ENCODE measurements at places on chromosomes 1 and 21.
A peak's percentile ranks its signal among the peaks of the same experiment; 100 is the strongest.

- DNase-seq, result no peak
Measured at GRCh38 chr21:35190201-35190701, 141.1 kb upstream of the RUNX1 start.

DNA sequence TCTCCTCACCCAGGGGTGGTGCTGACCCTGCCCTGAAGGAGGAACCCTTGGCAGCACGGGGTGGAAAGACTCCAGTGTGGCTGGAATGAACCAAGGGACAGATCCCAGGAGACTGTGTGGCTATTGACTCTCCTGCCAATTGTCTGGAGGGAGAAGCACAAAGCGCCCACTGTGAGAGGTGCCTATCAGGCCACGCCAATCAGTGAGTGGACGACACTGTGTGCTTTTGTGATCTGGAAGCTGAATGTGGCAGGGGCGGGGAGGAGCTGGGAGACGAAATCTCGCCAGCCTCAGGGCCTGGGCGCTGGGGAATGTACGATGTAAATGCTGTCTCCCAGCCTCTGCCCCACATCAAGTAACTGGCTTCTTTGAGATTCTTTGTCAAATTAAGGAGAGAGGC is 167.1 kb downstream of the ZBTB18 start:
- no peak for DNase-seq

- no peak for DNase-seq
Measured at GRCh38 chr1:54010415-54011117, 7.4 kb downstream of the LDLRAD1 start.

DNA sequence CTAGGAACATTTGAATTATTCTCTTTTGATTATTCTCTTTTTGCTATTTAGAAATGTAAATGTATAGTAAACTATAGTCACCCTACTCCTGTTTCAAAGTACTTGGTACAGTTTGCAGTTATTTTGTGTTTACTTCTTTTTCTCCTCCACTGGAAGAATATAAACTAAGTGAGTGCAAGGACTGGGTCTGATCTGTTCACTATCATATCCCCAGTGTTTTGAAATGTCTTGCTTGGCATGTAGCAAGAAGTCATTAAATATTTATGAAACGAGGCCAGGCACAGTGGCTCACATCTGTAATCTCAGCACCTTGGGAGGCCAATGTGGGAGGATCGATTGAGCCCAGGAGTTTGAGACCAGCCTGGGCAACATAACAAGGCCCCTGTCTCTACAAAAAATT is 35.8 kb upstream of the PODN start:
- DNase-seq, result no peak

- no peak for DNase-seq
Measured at GRCh38 chr1:225735252-225736149, 42.1 kb upstream of the SRP9 start.

- DNase-seq, result no peak
Measured at GRCh38 chr1:43583058-43583457, 52.4 kb downstream of the PTPRF start.

DNA sequence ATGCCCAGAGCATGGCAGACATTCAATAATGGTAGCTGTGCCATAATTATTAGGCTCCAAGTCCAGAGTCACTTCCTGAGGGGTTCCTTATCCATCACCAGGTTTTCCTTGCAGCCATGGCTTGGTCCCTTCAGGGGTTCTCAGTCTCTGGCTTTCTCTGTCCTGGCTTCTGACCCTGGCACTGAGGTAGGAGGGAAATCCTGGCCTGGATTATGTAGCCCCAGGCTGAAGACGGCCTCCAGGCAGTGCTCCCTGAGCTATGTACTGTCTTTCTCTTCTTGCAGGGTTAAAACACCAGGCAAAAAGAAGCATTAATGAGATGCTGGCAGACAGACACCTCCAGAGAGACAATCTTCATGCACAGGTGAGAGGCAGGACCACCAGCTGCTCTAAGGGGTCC is 9.5 kb upstream of the PADI3 start:
- DNase-seq, result peak; percentile 88

GRCh38 chr1:111172463-111172862 is 28.0 kb downstream of the DENND2D start:
- no peak for DNase-seq

- no peak for DNase-seq
Measured at GRCh38 chr1:2312160-2312514, 79.2 kb downstream of the MORN1 start.

GRCh38 chr1:209678981-209679539 is 3.8 kb downstream of the G0S2 start:
- no peak for DNase-seq

DNA sequence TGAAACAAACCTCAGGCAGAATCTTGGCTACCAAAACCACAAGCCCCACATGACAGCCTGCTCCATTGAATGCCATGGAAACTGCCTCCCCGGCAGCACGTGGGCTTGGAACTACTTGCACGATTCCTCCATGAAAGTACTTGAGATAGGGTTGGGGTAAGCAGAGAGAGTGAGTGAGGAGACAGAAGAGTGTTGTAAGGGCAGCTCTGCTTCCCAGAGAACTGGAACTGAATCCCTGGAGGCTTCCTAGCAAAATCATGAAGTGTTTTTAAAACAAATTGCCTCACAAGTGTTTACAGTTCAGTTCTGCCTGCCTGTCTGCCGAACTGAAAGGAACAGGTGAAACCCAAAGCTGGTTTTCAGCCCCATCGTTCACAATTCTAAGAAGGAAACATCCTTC is 35.3 kb upstream of the DNASE2B start:
- DNase-seq, result no peak

- DNase-seq, result no peak
Measured at GRCh38 chr1:235013512-235013911, 115.1 kb downstream of the TOMM20 start.

DNA sequence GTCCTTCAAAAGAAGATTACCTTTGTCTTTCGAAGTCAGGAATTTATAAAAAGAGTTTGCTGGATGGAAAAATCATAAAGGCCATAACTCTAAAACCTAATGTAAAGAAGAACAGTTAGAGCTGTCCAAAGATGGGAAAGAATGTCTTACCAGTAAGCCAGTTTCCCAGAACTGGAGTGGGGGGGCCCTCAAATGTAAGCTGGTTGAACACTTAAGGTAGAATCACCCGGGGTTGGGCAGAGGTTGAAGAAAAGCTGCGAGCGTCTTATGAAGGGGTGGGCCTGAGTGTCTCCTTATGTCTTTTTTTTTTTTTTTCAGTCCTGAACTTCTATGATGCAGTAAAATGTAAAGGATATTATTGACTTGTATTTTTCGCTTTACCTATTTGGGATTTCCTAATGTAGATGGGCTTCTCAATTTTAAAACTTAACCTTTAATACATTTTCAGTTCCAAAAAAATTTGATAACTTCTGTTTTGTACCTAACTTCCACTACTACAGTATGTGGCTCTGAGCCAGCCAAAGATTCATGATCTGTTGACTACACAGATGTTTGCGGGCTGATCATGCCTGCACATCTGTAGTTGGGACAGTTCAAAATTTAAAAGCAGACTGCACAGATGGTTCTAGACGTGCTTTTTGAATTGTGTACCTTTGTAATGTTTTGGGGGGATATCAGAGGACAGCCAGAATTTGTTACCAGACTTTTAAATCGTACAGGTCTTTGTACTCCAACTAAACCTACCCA is 43.6 kb downstream of the NFYC start:
- DNase-seq, result no peak

DNA sequence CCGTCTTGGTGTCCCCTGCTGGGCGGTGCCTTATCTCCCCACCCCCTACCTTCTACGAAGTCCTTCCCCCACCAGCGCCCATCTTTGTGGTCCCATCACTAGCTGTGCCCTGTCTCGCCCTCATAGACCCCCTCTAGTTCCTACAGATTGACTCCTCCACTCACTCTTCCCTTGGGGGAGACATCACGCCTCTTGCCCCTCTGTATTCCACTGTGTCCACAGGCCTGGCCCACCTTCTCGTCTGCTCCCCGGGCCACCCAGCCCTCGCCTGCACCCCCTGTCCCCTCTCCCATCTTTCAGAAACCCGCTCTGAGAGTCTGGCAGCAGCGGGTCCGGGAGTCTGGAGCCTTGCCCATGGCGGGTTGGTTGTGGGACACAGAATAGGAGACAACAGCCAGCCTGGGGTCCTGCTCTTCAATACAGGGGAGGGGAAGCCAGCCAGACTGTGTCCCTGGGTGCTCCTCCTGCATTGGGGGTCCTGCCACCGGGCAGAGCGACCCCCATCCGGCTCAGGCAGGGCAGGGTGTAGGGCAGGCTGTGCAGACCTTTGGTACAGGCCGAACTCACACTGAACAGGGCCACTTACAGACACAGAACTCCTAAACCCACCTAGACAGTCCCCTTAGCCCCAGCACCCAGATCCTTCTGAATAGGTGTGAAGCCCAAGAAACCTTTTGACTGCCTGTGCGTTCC is 1.1 kb downstream of the RNF187 start:
- DNase-seq, result no peak

GRCh38 chr1:150549496-150550221 is 451 bp downstream of the ADAMTSL4 start:
- no peak for DNase-seq

DNA sequence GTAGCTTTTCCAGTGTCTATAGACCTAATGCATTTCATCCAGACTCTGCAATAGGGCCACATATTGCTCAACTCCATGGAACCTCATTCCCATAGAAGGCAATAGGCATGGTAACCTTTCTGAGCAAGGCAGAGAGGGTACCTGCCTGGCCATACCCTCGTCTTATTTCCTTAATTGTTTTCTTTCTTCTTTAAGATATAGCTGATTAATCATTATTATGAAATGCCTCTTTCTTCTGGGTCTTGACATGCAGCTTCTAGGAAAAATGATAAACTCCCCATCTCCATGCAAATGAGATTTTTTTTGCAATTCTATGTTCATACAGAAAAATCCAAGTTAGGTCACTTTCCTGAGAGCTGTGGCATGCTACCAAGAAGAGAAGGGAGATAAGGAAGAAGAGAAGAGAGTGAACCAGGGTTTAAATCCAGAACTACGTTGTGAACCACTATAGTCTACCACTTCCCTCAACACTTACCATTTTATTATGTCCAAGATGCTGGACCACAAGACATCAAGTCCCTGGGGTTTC is 33.0 kb upstream of the IL20 start:
- DNase-seq, result no peak

- DNase-seq, result no peak
Measured at GRCh38 chr1:23100074-23100748, 68.4 kb downstream of the LUZP1 start.

DNA sequence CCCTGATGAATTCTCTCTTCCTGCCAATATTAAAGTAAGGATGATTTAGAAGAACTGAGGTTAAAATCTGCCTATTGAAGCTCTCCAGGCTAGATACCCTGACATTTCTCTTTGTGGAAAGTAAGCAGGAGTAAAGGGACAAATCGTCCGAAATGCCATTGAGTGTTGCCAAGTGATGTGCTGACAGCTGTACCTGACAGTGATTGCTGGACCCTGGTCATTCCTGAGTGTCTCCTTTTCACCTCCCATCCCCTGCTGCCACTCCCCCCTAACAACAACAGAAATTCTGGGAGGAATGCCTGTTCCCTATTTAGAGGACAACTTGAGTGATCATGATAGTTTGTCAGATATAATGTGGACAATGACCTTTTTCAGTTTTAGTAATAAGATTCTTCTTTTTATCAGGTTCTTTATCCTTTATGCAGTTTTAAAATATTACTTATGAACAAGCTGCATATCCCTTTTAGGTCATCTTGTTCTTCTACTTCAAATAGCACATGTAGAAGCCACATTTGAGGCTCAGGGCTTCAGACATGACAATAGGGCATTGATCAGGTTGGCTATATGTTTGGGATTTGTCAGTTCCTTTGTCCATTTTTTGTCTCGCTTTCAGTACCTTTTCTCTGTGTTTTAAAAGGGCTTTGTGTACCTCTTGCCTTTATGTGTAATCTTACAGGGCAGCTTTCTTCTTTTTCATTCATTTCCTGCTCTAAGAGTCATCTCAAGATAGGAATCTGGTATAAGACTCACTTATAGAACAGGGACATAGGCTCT is 56.0 kb downstream of the ITSN1 start:
- DNase-seq, result no peak

- DNase-seq, result no peak
Measured at GRCh38 chr1:153624965-153625611, 2.2 kb downstream of the S100A13 start.

DNA sequence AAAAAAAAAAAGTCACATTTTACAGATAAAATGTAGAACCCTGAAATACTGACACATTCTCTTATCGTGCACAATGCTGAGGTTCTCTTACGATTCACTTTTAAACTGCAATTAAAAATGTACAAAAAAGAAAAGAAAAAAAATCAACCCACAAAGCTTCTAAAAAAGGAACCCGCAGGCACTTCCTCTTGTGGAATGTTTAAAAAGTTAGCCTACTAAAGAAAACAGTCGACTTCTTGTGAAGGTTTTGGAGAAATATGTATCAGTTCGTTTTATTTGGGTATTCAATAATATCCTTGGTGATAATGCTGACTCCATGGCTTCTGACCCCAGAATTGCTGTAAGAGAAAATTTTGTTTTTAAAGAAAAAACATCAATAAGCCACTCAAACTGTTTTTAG is 10.2 kb downstream of the HNRNPU start:
- no peak for DNase-seq

GRCh38 chr1:87291107-87291506 is 37.6 kb upstream of the LMO4 start:
- no peak for DNase-seq

GRCh38 chr1:53120659-53121058 is 21.8 kb downstream of the SLC1A7 start:
- no peak for DNase-seq

DNA sequence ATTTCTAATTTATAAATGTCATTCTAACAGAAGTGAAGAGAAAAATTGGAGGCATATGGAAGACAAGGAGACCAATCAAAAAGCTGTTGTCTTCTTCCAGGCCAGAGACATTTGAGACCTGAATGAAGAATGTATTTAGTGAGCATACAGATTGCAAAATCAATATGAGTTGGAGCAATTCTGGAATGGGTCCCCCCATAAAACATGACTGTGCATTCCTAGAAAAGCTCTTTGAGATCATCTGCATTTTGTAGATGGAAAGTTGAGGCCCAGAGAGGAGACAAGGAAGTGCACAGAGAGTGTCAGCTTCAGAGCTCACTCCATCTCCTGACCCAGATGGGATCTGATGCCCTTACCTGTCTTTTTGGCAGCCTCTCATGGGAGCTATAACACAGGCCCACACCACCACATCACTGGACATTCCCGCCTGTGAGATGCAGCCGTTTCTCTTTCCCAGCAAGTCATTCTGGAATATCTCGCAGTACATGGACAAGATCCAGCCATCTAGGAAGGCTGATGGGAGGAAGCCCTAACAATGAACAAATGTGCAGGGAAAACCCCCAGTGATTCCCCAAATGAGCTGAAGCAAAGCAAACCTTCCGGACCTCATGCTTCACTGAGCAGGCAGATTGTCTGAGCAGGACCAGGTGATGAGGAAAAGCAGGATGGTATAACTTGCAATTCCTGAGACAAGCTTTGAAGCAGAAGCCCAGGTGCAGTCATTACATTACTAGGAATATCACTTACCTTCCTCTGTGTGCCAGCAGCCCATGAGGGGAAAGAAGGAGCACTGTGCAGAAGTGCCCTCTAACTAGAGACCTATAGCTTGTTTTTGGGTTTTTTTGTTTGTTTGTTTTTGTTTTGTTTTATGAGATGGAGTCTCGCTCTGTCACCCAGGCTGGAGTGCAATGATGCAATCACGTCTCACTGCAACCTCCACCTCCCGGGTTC is 445.6 kb downstream of the PLPP3 start:
- DNase-seq, result no peak

- DNase-seq, result no peak
Measured at GRCh38 chr1:14869187-14869586, 270.7 kb downstream of the KAZN start.
